ENCODE measurements at places on chromosomes 11 and 22.
A peak's percentile ranks its signal among the peaks of the same experiment; 100 is the strongest.

DNA sequence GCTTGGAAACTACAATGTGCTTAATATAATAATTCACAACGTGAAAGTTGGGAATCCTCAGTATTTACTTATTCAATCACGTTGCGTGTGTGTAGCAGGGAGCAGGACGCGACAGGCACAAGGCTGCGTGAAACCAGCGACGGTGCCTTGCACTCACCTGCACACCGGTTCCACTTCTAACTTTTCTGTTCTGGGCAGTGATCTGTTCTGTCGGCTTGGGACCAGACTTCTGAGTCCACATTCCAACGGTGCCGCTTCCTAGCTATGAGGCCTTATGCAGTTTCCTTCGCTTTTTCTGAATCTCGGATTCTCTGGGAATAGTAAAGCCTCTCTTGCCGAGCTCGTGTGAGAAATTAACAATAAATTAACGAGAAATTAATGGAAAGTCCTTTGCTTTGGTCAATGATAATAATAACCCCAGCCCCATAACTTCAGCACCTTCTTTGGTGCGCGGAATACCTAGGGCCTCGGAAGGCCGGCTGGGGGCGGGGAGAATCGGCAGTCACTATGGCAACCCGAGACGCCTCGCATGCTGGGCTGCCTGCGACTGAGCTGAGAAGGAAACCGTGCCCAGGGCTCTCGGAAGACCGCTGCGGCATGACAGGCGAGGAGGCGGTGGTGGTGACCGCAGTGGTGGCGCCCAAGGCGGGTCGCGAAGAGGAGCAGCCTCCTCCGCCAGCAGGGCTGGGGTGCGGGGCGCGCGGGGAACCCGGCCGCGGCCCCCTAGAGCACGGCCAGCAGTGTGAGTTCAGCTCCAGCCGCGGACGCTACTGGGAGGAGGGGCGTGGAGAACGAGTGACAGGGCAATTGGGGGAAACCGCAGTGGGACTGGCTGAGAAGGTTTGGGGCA is at the start of gene C11orf97:
TSS of gene C11orf97 (plus strand) at position 530 of the 850 bp plus-strand sequence. CDS start at position 598, 68 bp downstream.
- peak; percentile 59 for DNase-seq

- DNase-seq: no peak
Measured at GRCh38 chr11:72807792-72808191, 6.4 kb upstream of the ATG16L2 start.

GRCh38 chr22:20388200-20388599 is 5.8 kb upstream of the ZNF74 start:
- DNase-seq: no peak

DNA sequence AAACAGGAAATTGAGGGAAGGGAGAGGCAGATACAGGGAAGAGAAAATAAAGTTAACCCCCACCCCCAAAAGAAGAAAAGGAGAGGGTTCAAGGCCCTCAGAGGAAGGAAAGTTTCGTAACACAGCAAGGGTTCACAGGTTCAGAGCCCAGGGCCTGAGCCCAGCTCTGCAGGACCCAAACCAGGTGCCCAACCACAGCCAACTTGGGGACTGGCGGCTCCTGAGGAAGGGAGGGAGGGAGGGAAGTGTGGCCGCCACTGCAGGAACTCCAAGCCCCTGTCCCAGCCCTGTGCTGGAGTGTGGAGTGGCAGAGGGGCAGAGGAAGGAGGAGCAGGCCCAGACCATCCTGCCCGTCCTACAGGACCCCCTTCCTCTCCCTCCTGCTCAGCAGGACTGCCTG is 59.2 kb downstream of the ELFN2 start:
- DNase-seq: no peak

- no peak for DNase-seq
Measured at GRCh38 chr11:113048820-113049768, 87.9 kb downstream of the NCAM1 start.

- DNase-seq: no peak
Measured at GRCh38 chr22:23223569-23224317, 43.4 kb downstream of the BCR start.

- no peak for DNase-seq
Measured at GRCh38 chr11:64619811-64620380, 28.9 kb downstream of the SLC22A12 start.

GRCh38 chr11:27201454-27202302 is 161.1 kb downstream of the BBOX1 start:
- DNase-seq: no peak

DNA sequence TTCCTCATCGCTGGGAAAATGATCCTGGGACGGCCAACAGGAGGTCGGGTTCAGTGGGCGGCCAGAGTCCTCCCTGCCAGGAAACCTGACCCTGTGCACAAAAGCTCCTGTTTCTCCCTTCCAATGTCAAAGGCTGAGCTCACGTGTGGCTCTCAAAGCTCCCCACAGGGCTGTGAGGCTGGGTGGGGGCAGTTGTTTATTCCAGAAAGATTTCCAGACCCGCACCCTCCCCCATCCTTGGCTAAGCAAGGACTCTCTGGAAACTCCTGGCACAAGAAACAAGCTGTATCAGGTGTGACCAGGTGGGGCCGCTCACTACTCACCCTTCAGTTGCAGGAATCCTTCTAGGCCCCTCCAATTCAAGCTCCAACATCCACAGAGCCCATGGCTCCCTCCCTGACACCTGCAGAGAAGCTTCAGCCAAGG is 131.9 kb downstream of the SHANK2 start:
- DNase-seq: no peak

DNA sequence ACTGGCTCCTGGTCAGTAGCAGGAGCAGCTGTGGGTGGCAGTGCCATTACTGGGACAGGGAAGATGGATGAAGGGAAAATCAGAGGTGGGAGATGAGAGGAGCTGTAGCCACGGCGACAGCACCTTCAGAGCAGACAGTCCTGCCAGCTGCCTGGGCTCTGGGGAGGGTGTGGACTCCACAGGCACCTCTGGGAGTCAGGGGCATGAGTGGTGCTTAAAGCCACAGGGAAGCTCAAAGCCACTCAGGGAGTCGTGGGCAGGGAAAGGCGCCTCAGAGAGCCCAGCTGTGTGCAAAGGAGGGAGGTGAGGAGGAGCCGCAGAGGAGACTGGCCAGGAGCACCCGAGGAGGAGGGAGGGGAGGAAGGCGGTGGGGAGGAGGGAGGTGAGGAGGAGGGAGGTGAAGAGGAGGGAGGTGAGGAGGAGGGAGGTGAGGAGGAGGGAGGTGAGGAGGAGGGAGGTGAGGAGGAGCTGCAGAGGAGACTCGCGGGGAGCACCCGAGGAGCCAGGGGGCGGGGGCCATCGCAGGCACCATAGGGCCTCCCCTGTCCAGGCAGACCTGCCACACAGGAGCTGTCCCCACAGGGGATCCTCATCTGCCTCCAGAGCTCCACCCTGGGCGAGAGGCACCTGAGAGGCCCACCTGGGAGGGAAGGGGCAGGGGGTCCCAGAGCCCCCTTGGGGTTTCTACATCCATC is 977.6 kb downstream of the BRD1 start:
- DNase-seq: no peak

DNA sequence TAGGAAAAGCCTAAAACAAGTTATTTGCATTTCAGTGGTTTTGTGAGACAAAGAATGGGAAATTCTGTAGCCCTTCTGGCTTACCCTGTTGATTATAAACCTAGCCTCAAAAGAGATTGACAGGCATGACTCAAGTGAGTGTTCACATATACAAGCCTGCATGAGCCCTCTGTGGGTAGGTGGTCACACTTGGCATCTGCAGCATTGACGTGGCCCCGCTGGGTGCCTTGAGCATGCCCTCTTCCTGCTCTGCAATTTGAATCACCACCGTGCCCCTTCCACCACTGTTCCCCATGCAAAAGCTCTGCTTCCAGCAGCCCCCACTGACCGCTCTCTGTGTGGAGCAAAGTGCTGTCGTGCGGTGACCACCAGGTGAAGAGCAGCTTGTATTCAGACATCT is 21.0 kb upstream of the ADSL start:
- DNase-seq: peak; percentile 46

DNA sequence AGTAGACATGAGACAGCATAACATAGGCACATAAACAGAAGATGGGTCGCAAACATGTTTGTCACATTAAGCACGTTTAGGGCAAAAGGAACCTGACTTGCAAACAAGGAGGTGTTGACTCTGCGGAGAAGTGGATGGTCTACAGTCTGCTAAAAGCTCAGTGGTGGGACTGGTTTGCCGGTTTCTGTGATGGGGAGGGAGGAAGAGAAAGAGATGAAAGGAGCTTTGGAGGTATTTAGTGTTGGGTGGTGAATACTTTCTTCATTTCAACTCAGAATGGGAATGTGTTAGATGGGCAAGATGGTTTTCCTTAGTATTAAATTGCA is 191.4 kb upstream of the SORL1-AS1 start:
- DNase-seq: no peak

DNA sequence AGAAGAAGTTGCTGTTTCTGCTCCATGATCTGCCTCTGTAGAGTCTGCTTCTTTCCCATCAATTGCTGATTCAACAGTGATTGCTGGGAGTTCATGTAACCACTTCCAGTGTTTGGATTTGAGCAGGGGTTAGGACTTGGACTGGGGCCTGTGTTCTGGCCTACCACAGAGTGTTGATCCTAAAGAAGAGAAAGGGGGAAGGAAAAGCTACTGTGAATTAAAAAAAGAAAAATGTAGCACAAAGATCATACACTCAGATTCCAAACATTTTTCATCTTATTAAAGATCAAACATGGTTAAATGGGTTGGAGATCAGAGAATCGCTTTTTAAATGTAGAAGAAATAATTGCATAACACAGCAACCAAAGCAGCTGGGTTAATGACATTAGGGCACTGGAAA is 67.6 kb upstream of the MTMR2 start:
- no peak for DNase-seq

GRCh38 chr11:128299132-128299726 is 288.1 kb downstream of the ETS1 start:
- no peak for DNase-seq

- DNase-seq: no peak
Measured at GRCh38 chr11:9315078-9315688, 790 bp upstream of the TMEM41B start.

DNA sequence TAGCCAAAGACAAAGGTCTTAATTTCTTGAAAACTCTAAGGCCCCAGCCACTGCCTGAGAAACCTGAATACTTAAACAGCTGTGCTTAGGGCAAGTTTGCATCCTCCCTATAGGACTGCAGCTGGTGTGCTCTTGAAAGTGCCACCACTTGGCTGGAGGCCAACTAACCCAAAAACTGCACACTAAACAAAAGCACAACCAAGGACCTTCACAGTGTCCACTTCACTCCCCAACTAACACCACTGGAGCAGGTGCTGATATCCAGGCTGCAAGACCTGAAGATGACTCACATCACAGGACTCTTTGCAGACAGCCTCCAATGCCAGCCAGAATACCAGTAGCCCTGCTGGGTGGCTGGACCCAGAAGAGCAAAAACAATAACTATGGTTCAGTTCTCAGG is 357.7 kb upstream of the ARHGAP42 start:
- DNase-seq: no peak

DNA sequence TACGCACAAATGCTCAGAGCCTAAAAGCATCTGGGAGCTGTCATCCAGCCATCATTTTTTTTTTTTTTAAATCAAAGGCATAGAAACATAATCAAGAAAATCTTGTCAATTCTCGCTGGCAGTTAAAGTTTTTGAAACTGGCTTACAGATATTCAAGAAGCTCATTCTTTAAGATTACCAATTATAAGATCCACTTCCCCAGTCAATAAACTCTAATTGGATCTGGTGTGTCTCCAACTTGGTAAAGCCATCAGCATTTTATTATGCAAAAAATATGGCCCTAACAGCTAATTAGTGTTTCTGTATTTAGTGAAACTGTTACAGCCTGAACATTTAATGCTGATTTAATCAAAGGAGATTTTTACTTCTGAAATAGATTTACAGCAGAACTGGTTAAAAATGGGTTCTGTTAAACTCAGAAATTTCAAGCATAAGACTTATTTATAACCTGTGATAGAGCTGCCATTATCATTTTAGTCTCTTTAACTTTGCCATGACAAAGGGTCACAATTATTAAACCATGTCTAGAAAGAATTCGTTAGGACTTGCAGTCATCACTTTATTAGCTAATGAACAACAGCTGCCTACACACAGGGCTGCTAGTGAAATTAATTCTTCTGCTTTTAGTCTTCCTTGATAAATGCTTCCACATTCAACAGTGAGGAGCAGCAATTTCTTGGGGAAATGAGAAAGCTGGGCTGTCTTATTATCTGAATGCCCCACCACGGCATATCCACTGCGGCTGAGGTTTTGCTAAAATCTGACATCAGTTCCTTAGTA is 176.4 kb upstream of the PITPNB start:
- no peak for DNase-seq

GRCh38 chr11:122676638-122677037 is 21.1 kb downstream of the UBASH3B start:
- DNase-seq: no peak

- DNase-seq: no peak
Measured at GRCh38 chr11:121515335-121515671, 62.5 kb upstream of the SORL1-AS1 start.

DNA sequence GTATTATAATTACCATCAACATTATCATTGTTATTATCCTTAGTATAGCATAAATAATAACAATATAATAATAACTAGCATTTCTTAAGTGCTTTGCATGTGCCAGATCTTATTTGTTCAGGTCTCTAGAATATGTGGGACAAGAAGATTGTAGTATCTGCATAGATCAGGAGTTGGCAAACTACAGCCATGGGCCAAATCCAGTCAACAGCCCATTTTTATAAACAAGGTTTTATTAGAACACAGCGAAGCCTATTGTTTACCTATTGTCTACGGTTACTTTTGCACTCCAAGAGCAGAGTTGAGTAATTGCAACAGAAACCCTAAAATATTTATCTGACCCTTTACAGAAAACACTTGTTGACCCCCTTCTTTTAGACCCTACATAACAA is 81.4 kb downstream of the SLC1A2 start:
- DNase-seq: no peak

- DNase-seq: peak; percentile 57
Measured at GRCh38 chr11:64245797-64246620, 734 bp downstream of the PPP1R14B start.

DNA sequence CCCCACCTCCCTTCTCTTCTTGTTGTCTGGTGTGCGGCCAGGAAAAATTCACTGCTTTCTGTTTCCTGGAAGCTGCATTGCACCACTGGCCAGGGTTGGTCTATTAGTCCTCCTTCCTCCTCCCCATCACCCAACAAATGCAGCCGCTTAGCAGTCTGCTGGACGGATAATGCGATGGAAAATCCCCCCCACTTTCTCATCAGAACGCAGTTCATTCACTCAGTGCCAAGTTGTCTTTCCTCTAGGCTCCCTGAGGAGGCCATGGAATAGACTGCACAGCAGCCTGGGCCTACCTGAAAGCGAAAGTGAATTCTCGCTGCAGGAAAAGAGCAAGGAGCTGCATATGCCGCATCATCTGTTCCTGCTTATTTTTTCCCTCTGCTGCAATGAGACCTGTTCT is 513.6 kb downstream of the METTL15 start:
- no peak for DNase-seq

DNA sequence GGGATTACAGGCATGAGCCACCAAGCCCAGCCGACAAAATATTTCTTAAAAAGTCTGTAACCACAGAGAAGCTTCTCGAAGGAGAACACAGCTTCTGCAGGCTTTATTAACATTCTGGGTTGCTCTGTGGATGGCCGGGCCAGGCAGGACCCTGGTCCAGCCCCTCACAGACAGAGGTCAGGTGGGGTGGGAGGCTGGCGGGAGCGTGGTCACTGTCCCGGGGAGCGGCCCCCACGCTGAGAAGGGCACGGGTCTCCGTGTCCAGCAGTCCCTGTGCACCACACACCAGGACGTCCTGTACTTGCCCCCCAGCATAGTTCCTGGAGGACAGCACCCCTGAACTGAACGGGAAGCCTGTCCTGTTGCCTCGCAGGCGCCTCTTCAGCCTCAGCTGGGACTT is 19.4 kb downstream of the DRD4 start:
- no peak for DNase-seq

- no peak for DNase-seq
Measured at GRCh38 chr22:29327089-29327764, 11.7 kb upstream of the RASL10A start.

Measured in CD4-positive, alpha-beta T cell treated with Interleukin-4 for 1 hour (primary cell).